ENCODE measurements at places on chromosomes 12 and 14.

- DNase-seq, result no peak
Measured at GRCh38 chr12:29921307-29921706, 137.6 kb upstream of the TMTC1 start.

DNA sequence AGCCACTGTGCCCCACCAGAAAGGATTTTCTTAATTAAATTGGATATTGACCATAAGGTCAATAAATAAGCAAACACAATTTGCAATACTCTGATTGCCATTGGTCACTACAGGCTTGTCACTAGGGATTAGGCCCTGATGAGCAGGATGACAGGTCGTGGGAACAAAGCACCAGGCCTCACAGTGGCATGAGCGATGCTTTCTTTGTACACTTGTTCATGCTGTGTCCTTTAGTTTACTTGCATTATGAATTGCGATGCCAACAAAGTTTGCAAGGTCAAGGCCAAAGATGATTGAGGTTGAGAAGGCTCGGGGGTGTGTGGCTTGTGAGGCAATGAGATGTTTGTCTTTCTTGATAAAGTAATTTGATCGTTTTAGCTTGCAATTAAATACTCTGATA is 136.0 kb downstream of the TTC8 start:
- DNase-seq, result no peak

- no peak for DNase-seq
Measured at GRCh38 chr12:96049101-96049500, 13.7 kb upstream of the LTA4H start.

- no peak for DNase-seq
Measured at GRCh38 chr14:97854918-97855317, 1057.7 kb downstream of the VRK1 start.

- no peak for DNase-seq
Measured at GRCh38 chr12:56768424-56768823, 5.3 kb downstream of the HSD17B6 start.

GRCh38 chr14:63431466-63431865 is 111.7 kb downstream of the PPP2R5E start:
- DNase-seq, result no peak

- no peak for DNase-seq
Measured at GRCh38 chr14:90039253-90040010, 22.4 kb upstream of the KCNK13 start.

DNA sequence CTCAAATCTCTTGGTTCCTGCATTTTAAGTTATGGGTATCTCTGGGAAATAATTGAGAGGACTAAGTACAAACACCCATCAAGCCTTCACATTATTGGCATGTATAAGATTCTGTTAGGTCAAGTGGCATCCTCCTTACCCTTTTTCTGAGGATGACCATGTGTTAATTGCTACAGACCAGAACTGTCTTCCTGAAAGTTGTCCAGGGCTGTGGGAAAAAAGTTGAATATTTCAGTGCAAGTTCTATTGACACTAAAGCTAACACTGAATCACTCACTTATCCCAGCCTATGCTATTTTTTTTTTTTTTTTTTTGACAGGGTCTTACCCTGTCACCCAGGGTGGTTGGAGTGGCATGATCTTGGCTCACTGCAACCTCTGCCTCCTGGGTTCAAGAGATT is 130.1 kb upstream of the HIF1A start:
- no peak for DNase-seq

GRCh38 chr12:113747017-113747416 is 219.1 kb downstream of the RBM19 start:
- no peak for DNase-seq

GRCh38 chr14:99841436-99842071 is 48.3 kb downstream of the EML1 start:
- DNase-seq, result no peak

DNA sequence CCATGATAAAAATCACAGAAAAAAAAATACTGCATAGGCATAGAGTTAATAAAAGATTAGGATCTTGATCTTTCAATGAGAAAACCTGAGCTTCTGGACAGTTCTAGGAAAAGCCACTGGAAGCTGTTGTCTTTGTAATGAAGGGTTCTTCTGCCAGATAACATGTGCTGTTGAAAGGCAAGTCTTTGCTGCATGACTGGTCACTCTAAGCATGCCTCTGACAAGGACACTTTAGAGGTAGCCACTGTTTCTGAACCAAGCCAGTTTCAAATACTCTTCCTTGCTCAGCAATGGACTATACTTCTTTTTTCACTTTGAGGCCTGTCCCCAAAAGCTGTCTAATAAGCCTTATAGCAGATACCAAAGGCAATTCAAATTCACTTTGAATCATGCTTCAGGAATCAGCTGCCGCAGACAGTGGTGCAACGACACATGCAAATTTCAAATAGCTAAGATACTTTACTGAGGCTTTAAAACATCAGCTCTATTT is 70.2 kb downstream of the BTG1 start:
- DNase-seq, result no peak

- no peak for DNase-seq
Measured at GRCh38 chr12:77882709-77883108, 52.0 kb downstream of the NAV3 start.

DNA sequence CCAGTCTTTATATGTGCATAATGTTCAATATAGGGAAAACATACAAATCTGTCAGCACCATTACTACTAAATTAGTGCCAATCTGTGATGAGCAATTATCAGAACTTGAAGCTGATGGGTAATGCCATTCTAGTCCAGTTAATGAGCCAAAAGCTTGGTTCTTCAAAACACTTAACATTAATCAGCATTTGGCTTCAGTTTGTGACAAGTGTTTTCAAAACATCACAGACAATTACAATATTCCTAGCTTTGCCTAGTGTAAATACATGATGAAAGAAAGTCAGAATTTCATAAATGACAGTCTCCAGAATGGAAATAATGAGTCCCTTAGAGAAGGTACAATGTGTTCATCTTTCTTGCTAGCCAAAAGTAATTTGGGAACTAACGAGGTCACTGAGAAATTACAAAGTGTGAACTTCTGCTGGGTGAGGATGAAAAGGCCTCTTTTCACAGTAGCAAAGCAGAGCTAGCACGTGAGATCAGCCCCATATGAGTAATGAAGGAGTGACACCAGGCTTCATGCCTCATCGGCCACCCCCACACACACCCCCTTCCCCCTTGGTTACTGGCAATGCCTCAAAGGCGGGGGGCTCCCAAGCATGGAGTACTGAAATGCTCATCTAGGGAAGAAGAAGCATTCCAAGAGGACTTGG is 180.6 kb upstream of the EEA1 start:
- DNase-seq, result no peak

GRCh38 chr12:85711735-85712390 is 124.3 kb downstream of the RASSF9 start:
- DNase-seq, result no peak

DNA sequence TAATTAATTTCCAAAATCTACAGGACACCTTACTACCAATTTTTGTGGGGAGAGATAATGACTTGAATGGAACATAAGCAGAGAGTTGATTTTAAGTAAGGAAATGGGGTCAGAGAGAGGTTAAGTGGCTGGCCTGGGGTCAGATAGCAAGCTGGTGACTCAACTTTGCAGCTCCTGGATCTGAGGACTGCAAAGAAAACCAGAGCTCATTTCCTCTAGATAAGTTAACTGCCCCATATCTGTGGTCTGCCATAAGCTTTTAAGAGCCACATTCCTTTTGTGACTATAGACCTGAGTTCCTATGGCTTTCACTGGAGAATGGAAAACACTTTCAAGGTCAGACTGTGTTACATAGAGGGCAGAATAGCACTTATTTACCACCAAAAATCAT is 201.2 kb upstream of the PRICKLE1 start:
- no peak for DNase-seq

DNA sequence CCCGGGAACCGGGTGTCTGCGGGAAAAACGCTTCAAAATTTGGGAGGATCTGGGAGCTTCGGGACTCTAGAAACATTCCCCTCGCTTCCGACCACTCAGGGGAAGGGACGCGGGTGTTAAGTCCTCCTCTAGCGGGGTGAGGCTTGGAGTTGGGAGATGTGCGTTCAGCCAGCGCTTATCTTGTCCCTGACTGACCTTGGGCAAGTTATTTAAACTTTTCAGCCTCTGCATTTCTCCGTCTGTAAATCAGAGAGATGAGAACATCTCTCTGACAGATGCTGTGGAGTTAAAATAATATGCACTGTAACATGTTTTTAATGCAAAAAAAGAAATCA is 76.9 kb upstream of the ANO4 start:
- no peak for DNase-seq

DNA sequence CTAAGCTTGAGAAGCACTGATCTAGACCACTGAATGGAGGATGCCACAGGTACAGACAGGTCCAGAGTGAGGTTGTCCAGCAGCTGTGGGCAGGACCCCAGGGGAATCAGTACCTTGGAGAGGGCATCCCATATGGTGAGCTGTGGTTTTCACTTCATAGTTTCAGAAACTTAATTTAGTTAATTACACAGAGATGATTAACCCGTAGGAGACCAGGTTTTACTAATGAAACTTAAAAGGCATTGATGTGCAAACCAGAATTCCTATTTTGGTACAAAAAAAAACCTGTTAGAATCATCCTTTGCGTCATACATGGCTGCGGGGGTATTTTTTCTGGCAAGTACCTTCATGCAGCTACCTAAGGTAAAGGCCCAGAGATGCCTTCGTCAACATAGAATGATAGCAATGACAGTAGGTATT is 159.3 kb downstream of the DACT1 start:
- no peak for DNase-seq

GRCh38 chr14:98415766-98416165 is 856.2 kb downstream of the BCL11B start:
- no peak for DNase-seq

GRCh38 chr12:42255221-42255865 is 17.3 kb upstream of the YAF2 start:
- DNase-seq, result no peak

DNA sequence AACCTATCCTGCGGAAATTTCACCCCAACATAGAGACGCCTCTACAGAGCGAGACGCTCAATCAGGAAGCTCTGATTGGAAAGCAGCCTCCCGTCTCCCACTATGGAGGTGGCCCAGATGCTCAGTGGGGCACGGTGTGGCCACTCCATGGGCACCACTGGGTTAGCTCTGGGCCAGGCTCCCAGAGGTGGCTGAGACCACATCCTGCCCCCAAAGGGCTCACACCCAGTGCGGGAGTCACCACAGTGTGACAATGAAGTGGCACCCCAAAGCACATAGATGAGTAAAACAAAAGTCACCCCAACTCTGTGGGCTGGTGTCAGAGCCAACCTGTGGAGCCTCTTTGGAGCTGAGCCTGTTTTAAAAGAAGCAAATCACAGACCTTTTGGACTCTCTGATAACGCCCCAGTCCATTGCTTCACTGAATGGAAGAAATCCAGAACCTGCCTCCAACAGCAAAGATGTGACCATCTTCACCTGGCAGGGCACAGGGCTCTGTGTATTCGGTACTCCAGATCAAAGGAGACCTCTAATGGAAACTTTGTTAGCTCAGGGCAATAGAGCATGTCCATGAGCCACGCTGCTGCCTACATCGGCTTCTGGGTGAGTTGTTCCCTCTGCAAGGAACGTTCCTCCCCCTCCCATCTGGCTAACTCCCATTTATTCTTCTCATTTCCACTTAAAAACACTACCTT is 19.6 kb downstream of the CLMN start:
- DNase-seq, result no peak

DNA sequence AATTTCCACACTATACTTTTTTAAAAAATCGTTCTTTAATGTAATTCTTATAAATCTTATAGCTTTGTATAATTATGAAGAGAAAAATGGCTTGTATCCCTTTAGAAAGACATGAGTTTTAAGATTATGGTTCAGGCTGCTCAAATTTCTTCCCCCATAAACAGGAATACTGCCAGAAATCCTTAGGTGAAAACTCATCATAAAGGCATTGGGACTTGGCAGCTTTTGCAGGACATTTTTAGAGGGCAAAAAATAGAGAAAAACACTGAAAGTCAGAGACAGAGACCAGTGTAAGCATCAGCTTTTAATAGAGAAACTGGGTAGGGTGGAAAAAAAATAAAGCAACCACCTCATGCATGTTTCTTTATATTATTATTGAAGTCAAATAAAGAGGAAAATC is 29.1 kb downstream of the LRRK2 start:
- no peak for DNase-seq

GRCh38 chr12:84786622-84787021 is 126.0 kb downstream of the SLC6A15 start:
- DNase-seq, result no peak

DNA sequence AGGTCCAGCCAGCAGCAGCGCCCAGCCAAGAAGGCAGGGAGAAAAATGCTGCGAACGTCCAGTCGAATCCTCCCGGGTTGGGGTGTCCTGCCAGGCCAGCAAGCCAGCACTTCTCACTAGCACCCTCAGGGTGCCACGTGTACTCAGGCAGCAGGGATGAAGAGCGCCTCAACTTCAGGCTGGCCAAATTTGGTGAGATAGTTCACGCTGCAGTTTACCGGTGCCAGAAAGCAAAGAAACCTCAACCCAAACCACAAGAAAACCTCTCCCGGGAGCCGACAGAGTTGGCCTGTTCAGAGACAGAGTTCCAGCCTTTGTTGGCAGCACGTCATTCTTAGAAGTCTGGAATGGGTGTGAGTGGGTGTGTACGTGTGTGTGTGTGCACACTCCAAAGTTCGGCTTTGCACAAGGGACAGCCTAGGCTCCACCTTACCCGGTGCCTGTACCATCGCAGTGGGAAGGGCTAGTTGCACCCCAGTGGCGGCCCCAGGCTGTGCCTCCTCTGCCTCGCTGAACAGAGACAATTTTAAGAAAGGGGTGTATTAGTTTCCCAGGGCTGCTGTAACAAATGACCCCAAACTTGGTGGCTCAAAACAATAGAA is 42.1 kb downstream of the ELK3 start:
- peak; percentile 62 for DNase-seq

DNA sequence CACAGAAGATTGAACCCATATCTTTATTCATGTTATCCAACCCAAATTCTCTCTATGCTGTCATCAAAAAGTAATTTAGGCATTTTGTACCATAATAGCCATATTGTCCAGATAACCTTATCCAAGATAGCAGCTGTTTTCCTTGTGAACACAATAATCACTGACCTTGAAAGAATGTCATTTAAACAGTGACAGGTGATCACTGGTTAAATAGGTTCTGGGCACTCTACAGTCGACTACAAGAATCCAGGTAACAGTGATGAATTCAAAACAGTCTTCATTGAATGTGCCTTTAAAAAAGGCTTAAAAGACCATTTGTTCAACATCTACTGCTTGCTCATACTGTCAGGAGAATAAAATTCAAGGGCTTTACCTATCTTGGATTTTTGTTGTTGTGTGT is 4.6 kb upstream of the SPX start:
- DNase-seq, result no peak

GRCh38 chr12:111753144-111753881 is 13.4 kb upstream of the ALDH2 start:
- DNase-seq, result no peak

GRCh38 chr12:27112871-27113270 is 30.5 kb upstream of the C12orf71 start:
- DNase-seq, result no peak

DNA sequence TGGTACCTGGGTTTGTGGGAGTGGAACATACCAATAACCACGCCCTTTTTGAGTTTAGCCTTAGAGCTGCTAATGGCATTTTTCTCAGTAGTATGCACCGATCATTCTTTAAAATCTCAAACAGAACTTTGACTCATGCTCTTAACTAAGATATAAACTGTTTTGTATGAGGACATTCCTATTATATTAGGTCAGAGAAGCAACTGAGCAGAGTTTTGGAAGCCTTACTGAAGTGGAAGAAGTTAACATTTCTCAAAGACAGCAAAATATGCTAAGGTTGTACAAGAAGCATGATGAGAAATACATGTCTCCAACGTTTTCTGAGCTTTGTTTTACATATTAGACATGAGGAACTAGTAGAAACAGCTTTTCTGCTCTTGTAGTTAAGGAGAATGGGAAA is 819.2 kb downstream of the FSCB start:
- no peak for DNase-seq

- no peak for DNase-seq
Measured at GRCh38 chr14:68666236-68666635, 126.6 kb downstream of the ZFP36L1 start.

Data from DND-41 (cell line).